CD4-positive, alpha-beta T cell treated with Interleukin-12 subunit alpha and Interleukin-12 subunit beta, for 1 hour (primary cell): ENCODE measurements at places on chromosomes 12 and 14.

DNA sequence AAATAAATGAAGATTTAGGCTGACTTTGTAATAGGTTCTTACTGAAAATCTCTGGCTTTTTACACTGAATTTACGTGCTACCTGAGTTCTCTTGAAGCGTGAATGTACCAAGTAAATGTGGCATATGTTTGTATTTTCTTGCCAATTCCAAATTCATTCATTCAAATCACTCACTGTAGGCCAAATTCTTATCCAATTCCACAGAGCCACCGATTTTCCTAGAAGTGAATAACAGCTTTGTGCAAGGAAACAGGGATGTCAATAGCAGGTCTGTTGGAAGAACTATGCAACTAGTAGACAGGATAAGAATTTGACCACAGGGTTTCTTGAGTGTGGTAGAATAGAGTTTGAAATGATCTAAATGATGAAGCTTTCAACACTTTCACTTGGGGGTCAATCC, 86.8 kb downstream of the SOX5 start:
- DNase-seq = no peak

GRCh38 chr12:5568325-5568981, 136.5 kb downstream of the NTF3 start:
- no peak for DNase-seq

GRCh38 chr12:100447381-100447780, 26.3 kb upstream of the NR1H4 start:
- DNase-seq = no peak

DNA sequence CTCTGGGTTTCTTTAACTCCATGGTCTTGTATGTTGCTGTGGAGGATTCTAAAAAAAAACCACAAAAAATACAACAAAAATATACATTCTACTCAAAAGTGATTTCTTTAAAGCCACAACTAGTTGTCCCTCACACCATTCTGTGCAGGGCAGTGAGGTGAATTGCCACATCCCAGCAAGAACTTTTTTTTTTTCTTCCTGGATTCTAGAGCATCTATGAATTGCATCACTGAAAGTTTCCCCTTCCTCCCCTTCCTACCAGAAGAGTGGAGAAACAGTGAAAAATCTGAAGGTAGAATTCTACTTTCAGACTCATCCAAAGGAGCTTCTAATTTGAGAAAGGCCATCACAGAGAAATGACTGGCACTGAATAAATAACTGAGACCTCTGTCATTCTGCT, 395.3 kb downstream of the AEBP2 start:
- DNase-seq = no peak

DNA sequence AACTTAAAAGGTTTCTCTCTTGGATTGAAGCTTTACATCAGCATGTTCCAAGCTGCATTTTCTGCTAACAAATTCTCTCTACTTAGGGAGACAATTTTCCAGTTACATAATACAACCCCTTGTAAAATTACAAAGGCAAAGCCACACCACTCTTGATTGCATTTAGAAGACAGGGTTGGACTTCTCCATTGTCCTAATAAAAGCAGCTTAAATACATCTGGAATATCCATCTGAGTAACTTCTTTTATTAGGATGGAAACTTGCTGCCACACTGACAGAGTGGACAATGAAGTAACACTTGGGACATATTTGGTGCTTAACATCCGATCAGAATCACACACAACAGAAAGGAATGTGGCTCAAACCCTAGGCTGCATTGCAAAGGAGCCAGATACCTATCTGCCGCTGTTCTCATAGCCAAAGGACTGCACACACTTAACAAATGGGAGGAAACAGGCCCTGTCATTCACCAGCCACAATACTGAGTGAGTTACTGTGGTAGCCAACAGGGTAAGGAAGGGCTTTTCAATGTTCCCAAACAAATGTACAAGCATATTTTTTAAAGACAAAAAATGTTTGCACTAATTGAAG, 157.2 kb downstream of the PAX9 start:
- DNase-seq = no peak

- DNase-seq = no peak
Measured at GRCh38 chr14:56170028-56170427, 51.8 kb downstream of the PELI2 start.

GRCh38 chr14:43204816-43205215, 1302.3 kb downstream of the FSCB start:
- no peak for DNase-seq

GRCh38 chr12:130708648-130709047, 7.5 kb downstream of the RIMBP2 start:
- DNase-seq = no peak

- DNase-seq = no peak
Measured at GRCh38 chr12:60262378-60262777, 666.5 kb downstream of the SLC16A7 start.
